Stimulated activated CD8-positive, alpha-beta memory T cell treated with anti-CD3 and anti-CD28 coated beads, Interleukin-2, amount 100 ng/mL, for 1 hour (primary cell): ENCODE measurements at places on chromosomes 13 and 19.

DNA sequence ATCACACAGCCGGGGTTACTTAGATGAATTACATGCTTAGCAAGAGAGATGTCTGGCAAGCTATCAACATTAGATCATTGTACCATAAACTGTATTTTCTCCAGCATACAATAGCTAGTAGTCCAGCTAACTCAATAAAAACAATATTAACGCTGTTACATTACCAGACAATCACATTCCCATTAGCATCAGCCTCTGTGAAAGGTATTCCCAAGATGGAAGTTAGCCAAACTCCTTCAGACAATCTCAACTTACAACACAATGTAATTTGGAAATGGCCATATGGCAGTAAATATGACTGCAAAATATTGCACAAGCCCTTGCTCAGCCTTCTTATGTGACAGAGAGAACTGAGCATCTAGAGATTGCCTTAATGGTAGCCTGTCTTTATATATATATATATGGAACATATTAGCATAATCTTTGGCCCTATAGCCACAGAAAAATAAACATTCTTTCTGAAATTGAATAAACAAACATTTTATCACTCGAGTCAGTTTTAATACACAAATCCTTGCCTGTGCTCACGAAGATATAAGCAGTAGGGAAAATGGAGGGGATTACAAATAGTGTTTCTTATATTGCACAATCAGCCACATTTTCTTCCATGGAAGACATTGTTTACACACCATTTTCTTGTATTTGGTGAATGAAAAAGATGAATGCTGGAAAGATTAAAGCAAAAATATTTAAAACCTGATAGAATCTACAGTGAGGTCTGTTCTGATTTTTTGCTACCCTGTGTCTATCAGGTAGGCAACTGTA is 1060.5 kb downstream of the DIAPH3 start:
- no peak for DNase-seq

DNA sequence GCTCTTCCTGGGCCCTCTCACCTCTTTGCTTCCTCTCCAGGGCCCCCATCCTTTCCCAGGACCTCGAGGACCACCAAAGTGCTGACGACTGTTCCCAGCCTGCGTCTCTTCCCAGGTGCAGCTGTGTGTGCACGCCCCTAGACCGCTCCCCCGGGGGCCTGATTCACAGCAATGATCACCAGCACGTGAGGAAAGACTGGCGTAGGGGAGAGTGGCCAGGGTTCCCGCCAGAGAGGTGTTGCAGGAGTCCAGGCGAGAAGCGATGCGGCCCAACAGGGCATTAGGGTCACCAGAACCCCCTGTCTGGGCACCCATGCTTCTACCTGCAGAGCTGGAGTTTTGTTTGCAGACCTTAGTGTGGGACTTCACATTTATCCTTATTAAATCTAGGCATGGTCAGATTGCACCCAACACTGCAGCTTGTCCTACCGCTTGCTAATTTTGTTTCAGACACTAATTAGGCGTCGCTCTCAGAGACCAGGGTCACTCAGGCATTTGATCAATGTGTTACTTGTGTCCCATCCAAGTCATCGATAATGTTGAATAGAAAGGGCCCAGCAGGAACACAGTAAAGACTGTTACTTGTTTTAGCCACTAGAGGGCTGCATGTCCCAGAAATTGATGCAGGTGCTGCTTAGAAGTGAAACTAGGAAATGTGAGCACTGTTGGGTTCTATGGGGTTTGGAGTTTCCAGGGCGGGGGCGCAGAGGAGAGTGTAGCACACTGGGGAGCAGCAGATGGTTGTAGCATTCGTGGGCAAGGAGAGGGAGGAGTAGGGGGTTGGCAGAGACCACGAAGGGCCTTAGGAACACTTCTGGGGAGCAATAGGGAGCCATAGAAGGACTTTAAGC is 53.2 kb downstream of the CDADC1 start:
- DNase-seq: peak; percentile 13

- DNase-seq: no peak
These were observed 59.8 kb upstream of the MED4 start for GRCh38 chr13:48154671-48155070.

- DNase-seq: no peak
These were observed 12.1 kb downstream of the HAS1 start for GRCh38 chr19:51711702-51712101.

- no peak for DNase-seq
These were observed 139.4 kb upstream of the TSC22D1 start for GRCh38 chr13:44715287-44716230.

- DNase-seq: no peak
These were observed 10.5 kb downstream of the MYO9B start for GRCh38 chr19:17086120-17086519.

DNA sequence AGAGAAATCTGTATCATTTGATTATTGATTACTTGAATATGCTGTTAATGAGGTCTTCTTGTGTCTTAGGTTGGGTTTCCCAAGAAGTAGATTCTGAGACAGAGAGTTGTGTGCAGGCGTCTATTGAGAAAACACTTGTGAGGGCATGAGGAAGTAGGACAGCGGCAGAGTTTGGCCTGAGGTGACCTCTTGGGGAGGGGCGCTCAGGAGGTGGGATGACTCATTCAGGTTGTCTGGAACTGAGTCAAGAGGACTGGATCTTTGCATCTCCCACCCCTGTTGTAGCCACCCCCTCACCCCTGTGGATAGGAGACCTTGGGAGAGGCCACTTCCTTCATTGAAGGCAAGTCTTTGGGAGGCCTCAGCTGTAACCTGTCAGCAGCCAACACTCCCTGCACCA is 35.2 kb upstream of the WDFY2 start:
- no peak for DNase-seq

DNA sequence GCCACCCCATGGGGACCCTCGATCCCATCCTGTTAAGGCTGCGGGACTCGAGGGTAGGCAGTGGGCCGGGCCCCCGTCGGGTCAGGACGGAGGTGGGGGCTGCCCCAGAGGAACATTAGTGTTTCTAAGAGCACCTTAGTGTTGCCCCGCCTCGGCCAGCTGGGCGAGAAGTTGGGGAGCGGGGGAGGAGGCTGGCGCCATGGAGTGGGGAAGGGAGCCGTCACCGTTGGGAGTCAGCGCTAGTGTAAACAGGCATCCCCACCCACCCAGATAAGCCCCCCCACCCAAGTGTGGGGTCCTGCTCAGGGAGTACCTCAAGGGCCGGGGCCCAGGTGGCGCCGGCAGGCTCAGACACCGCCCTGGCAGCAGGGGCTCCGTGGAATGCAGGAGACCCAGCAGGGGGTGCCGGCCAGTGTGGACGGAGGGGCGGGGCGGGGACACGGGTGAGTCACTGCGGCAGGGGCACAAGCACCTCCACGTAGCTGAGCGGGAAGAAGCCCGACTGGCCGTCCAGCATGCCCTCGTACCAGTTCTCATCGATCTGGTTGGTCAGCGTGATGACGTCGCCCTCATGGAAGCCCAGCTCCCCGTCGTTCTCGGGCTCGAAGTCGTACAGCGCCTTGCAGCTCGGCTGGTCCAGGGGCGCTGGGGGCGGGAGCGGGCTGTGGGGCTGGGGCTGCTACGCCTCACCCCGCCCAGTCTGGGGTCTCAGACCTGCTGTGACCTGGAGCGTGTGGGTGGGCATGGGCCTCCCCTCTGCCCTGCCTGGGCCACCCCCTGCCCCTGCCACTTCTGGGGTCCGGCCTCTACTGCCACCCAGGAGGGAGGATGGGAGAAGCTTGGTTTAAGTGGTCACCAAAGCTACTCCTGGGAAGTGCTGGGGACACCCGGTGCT is 18.0 kb downstream of the MPND start:
- DNase-seq: no peak

DNA sequence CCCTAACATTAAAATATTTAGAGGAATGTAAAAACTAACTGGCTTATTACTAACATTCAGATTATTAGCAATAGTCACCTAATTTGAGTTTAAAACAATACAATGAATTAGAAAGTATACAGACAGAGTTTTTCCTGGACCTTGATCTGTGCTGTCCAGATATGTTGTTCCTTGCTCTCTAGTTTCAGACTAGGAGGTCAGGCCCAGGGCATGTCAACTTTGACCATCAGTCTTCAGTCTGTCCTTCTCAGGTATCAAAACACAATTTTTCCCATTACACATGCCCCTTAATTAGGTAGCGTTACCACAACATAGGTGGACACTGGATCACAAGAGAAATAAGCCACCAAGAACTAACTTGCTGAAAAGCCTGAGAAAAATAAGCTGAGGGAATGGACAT is 197.0 kb downstream of the MAB21L1 start:
- no peak for DNase-seq

DNA sequence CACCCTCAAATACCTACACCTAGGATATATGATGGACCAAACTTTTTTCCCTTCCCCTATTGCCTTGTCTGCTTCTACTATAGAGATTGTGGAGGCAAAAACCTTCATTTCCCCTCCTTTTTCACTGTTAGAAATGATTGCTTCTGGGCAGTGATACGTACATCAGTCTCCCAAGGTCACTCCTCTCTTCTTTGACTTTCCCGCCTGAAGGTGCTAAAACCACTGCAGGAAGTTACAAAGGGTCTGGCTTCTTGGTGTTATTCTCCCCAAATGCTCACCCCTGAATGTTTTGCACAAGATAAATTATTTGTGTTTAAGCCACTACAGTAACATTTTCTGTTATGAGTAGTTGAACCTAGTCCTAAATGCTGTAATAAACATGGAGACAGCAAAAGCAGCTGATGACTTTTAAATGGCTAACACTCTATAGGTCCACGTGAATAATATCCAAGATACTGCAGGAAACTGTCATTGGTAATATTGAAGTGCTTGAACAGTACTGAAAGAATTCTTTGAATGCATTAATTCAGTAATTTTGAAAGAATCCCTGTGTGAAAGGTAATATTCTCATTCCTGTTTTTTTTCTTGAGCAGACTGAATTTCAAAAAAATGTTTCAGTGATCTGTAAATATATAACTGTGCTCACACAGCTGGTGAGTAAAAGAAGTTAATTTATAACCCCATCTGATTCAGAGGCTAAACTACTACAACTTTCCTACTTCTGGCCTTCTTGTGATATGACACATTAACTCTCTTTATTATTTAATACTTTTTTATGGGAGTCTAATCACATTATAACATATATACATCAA is 865.1 kb downstream of the EFNB2 start:
- no peak for DNase-seq

GRCh38 chr13:22168437-22169190 is 497.7 kb downstream of the FGF9 start:
- DNase-seq: no peak

- DNase-seq: no peak
These were observed 6.6 kb upstream of the ZFP36 start for GRCh38 chr19:39400061-39400460.

GRCh38 chr19:45578861-45579260 is 5.7 kb downstream of the OPA3 start:
- DNase-seq: no peak

DNA sequence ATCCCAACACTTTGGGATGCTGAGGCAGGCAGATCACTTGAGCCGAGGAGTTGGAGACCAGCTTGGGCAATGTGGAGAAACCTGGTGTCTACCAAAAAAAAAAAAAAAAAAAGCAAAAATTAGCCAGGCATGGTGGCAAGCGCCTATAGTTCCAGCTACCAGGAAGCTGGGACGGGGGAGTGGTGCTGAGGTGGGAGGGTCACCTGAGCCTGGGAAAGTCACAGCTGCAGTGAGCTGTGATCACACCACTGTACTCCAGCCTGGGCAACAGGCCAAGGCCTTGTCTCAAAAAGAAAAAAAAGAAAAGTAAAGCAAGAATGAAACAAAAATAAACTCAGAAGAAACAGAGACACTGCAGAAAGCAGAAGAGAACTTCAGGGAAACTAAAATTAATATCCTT is 31.6 kb downstream of the MTRF1 start:
- DNase-seq: no peak

DNA sequence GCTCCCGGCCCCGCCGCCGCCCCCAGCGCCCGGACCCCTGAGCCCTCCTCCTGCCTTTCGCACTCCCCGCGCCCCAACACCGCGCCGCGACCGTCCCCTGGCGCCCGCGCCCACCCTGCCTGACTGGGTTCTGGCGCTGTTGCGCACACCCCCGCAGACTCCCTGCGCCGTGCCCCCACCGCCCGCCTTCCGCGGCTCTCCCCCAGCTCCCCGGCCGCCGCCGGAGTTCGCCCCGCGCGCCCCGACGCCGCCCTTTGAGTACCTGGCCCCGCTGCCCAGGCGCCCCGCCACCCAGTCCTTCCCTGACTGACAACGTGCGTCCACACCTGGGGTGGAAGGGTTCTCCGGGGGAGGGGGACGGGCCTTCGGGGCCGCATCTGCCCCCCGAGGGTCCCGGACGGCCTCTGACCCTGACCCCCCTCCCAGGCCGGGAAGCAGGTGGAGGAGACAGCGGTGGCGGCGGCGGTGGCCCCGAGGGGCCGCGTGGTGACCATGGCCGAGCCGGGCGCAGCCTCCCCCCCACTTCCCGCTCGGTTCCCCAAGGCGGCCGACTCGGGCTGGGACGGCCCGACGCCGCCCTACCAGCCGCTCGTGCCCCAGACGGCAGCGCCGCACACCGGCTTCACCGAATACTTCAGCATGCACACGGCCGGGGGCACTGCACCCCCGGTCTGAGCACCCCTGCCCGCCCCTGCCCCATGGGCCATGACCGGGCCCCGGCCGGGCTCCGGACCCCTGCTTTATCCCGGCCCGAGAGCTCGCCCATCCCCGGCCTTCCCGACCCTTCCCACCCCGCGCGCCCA is 1.4 kb upstream of the MEGF8 start:
- DNase-seq: no peak

DNA sequence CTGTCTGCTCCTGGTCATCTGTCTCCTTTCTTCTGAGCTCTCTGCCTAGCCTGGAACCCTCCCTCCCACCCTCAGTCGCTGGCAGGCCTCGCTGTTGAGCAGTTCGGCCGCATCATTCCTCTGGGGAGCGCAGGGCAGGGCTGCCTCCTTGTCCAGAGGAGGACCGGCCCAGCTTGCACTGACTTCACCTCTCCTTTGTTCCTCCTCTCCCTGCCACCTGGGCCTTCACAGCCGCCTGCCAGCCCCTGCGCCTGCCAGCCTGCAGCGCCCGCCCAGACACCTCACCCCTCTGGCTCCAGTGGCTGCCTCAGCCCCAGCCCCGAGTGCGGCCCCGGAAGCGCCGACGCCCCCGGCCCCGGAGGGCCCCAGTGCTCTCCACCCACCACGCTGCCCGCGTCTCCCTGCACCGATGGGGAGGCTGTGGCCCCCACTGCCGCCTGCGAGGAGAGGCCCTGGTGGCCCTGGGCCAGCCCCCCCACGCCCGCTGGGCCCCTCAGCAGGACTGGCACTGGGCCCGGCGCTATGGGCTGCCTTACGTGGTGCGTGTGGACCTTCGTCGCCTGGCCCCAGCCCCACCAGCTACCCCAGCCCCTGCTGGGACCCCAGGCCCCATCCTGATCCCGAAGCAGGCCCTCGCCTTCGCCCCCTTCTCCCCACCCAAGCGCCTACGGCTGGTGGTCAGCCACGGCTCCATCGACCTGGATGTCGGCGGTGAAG is 7.2 kb downstream of the KMT5C start:
- DNase-seq: no peak

- no peak for DNase-seq
These were observed 18.5 kb downstream of the CYP2A6 start for GRCh38 chr19:40831502-40832430.
